Ascending aorta (tissue), 2 donors: ENCODE measurements at places on chromosomes 5 and 9.

GRCh38 chr9:2019723-2020122, 4.6 kb downstream of the SMARCA2 start:
- no peaks in the 10 kb centered on the region for H3K36me3 ChIP-seq
- peak overlapping the region; percentile 100 for H3K27ac ChIP-seq
- DNase-seq, result no peak
- peaks cover 52% of the 10 kb centered on the region for H3K4me1 ChIP-seq

DNA sequence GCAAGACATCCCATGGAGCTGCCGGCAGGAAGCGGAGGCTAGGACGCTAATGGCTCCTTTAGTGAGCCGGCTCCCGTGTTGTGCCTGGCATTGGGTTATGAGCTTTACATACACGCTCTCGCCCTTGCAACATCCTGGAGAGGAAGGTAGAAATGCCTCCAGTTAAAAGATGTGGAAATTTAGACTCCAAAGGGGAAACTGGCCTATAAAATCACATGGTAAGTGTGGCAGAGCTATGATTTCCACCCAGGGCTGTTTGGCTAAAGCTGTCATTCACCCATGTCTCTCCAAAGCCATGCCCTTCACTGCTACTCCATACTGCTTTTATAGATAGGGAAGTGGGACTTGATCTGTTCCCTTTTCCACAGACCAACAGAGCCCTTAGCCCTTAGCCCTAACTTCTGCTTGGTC, 5.2 kb downstream of the GM2A start:
- no peak for DNase-seq
- H3K27me3 ChIP-seq, result no peaks in the 10 kb centered on the region
- H3K4me1 ChIP-seq, result peaks cover 8% of the 10 kb centered on the region
- peaks cover 19% of the 10 kb centered on the region for H3K36me3 ChIP-seq
- H3K27ac ChIP-seq, result no peak overlapping the region

GRCh38 chr5:65102371-65102975, 333.7 kb downstream of the CWC27 start:
- peak overlapping the region; percentile 66 for H3K27ac ChIP-seq
- H3K36me3 ChIP-seq, result no peaks in the 10 kb centered on the region
- peak overlapping the region; percentile 84 for H3K4me3 ChIP-seq
- no peaks in the 10 kb centered on the region for H3K27me3 ChIP-seq
- DNase-seq, result no peak

- no peak for DNase-seq
- no peaks in the 10 kb centered on the region for H3K36me3 ChIP-seq
- H3K27me3 ChIP-seq, result no peaks in the 10 kb centered on the region
- no peak overlapping the region for H3K4me3 ChIP-seq
Observed at GRCh38 chr9:90720621-90721265, 78.1 kb upstream of the DIRAS2 start.

- H3K27me3 ChIP-seq, result no peaks in the 10 kb centered on the region
- H3K27ac ChIP-seq, result no peak overlapping the region
- no peak overlapping the region for H3K4me3 ChIP-seq
- H3K4me1 ChIP-seq, result no peaks in the 10 kb centered on the region
- DNase-seq, result no peak
Observed at GRCh38 chr5:98994611-98995010, 65.8 kb upstream of the CHD1 start.

DNA sequence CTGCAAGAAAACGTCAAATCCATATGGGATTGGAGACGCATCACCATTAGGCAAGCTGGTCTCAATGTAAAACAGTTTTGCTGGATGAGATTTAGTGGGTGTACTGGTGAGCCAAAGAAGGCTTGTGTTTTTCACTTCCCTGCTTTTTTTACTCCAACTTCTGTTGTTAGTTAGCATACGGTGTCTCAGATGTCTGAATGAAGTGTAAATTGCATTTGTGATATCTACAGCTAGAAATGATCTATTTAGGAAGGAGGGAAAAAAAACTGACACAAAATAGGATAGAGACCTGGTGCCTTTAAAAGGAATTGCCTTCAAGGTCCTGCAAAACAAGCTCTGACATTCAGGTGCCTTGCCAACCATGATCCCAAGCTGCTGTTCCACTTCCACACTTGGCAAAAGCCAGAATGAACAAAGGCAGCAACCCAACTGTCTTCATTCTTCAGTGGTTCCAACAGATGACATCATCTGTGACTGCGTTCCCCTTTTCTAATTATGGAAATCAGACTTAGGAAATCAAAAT, 104.2 kb upstream of the RAI14 start:
- no peaks in the 10 kb centered on the region for H3K27me3 ChIP-seq
- H3K4me1 ChIP-seq, result peaks cover 37% of the 10 kb centered on the region
- H3K27ac ChIP-seq, result peak overlapping the region; percentile 82
- no peak overlapping the region for H3K4me3 ChIP-seq

- DNase-seq, result no peak
- H3K27ac ChIP-seq, result no peak overlapping the region
- H3K4me1 ChIP-seq, result peaks cover 15% of the 10 kb centered on the region
- H3K4me3 ChIP-seq, result peak overlapping the region; percentile 68
- H3K36me3 ChIP-seq, result peaks cover 21% of the 10 kb centered on the region
- no peaks in the 10 kb centered on the region for H3K27me3 ChIP-seq
Observed at GRCh38 chr5:80654054-80654390, 430 bp upstream of the MSH3 start.
